ENCODE measurements at places on chromosomes 7 and 10.
A peak's percentile ranks its signal among the peaks of the same experiment; 100 is the strongest.

- peak; percentile 54 for DNase-seq
These were observed 346.6 kb upstream of the KLF6 start for GRCh38 chr10:4131407-4132215.

DNA sequence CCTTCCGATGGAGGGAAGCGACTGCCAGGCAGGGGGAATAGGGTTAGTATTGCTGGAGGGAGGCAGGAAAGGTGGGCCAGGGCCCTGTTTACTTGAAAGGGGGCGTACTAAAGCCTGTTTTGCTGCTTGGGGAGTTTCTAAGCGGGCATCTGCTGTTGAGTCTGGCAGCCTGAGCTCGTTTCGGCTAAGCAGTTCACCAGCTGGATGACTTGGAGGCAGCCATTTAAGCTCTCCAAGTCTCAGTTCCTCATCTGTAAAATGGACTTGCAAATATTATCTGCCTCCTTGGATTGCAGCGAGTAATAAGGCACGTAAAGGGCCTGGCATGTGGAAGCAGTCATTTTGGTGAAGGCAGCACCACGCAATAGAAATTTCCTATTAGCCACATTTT lies 44.0 kb downstream of the LDB3 start:
- peak; percentile 24 for DNase-seq

DNA sequence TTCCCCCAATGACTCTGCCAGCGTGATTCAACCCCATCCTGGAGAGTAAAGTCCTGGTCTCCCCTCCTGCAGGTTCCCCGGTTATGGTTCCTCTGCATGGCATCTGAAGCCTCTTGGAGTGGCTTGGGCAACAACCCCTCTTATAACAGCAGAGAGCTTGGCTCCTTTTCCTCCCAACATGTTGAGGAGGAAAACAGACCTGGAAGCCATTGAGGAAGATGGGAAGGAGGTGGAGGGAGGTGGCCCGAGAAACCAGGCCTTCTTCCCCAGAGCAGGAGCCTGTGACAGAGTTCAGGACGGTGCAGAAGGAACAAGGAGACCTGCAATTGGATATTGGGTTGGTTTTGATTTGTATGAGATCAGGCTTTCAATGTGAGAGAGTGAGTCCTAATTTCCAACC lies 184.0 kb upstream of the ADCY1 start:
- no peak for DNase-seq

DNA sequence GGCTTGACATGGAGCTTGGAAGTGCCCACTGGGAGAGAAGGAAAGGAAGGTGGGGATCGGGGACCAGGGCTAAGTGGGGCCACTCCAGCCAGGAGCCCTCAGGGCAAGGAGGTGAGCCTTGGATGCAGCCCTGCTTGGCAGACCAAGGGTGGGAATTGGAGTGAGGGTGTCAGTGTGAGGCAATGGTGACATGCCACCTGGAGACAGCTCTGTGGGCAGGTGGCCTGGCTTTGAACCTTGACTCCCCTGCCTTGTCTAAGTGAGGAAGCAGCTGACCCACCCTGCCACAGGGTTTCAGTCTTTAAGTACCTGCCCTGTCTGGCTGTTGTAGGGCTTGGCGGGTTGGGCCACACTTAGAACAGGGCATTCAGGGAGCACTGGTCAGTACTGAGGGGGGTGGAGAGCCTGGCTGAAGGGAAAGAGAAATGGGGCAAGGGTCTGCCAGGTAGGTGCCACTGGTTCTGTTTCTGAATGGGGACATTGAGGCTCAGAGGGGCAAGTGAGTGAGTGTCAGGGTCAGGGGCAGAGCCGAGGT lies 4.8 kb downstream of the RAMP3 start:
- DNase-seq: no peak

Measured in CD4-positive, alpha-beta T cell treated with Interleukin-1 beta for 1 hour (primary cell).